ENCODE measurements at places on chromosomes 4 and X.
A peak's percentile ranks its signal among the peaks of the same experiment; 100 is the strongest.

DNA sequence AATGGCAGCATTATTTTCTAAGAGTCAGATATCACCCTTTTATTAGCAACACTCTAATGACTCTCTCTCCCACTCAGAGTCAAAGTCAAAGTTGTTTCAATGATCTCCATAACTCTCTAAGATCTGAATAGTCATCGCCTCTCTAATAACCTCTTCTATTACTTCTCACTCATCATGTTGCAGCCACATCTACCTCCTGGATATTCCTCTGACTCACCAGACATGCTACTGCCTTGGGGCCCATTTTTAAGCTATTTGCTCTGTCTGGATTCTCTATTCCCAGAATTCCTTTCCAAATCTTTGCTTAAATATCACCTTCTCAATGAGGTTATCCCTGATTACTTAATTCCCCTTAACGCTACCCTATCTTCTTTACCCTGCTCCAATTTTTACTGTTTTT is 391.8 kb upstream of the MAGEB16 start:
- no peak for DNase-seq

- DNase-seq, result no peak
Measured at GRCh38 chr4:152014280-152014679, 253.5 kb upstream of the GATB start.

GRCh38 chrX:20455001-20455400 is 188.3 kb upstream of the RPS6KA3 start:
- no peak for DNase-seq

DNA sequence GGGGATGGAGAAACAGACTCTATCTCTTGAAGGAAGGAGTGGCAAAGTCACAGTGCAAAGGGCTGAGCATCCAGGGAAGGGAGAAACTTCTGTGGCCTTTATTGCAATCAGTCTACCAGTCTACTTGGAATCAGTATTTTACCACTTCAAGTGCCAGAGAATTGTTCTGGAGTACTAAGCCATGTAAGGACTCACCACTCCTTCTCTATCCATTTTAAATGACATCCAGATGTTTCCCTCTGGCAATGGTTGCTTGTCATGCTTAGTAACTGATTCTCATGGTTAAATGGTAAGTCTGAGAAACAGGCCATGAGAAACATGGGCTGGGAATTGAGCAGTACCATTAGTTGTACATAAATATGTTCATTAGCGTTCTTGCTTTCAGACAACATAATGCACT is 21.1 kb upstream of the SMIM10 start:
- DNase-seq, result peak; percentile 65

DNA sequence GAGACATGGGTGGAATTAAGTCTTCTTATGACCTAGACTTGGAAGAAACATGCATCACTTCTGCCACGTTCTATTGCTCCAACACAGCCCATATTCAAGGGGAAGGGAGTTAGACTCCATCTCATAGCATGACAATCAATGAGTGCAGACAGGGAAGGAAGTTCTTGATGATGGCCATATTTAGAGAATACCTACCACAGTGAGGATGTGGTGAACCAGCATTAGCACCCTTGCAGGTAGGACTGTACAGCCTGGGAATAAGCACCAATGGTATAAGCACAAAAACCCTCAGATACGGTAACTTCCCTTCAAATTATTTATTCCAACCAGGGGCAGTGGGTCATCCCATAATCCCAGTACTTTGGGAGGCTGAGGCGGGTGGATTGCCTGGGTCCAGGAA is 29.8 kb downstream of the PAGE2 start:
- no peak for DNase-seq

DNA sequence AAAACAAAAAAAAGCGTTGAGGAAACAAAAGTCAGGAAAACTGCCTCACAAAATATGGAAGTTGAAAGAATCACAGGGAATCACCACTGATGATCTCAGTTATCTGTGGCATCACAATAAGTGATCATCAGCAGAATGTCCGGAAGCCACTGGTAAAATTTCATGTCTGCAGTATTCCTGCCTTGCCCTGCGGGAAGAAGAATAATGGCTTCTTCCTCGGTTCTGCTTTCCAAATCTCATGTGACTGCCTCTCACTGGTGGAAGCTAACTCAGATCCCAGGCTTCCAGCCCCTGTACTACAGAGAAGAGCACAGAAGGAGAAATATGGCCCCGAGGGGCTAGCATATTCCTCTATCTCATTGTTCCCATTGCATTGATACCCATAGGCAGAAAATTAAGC is 12.7 kb upstream of the ZNF330 start:
- DNase-seq, result no peak

DNA sequence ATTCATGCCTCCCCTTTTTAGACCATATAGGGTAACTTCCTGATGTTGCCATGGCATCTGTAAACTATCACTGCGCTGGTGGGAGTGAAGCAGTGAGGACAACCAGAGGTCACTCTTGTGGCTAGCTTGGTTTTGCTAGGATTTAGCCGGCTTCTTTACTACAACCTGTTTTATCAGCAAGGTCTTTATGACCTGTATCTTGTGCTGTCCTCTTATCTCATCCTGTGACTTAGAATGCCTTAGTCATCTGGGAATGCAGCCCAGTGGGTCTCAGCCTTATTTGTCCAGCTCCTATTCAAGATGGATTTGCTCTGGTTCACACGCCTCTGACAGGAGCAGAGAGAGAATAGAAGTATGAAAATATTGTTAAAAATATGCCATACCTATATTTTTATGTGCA is 355.7 kb downstream of the ADGRL3 start:
- DNase-seq, result no peak

DNA sequence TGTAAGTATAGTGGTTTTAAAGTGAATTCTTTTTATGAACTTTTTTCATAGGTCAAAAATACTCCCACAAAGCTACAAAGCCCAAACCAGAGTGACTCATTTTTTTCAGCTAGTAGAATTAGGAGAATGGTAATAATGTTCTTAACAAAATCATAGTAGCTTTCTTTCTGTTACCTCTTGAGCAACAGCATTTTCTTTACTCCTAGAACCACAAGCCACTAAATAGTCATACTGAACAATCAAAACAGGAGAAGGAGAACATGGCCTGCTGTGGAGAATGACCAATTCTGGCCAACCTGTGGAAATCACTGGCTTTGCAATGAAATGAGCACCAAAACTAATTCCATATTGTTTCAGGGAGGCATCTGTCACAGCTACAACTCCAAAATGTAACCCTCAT is 112.9 kb downstream of the AMMECR1 start:
- peak; percentile 63 for DNase-seq

GRCh38 chr4:84995386-84995785 is 28.9 kb upstream of the WDFY3 start:
- no peak for DNase-seq

DNA sequence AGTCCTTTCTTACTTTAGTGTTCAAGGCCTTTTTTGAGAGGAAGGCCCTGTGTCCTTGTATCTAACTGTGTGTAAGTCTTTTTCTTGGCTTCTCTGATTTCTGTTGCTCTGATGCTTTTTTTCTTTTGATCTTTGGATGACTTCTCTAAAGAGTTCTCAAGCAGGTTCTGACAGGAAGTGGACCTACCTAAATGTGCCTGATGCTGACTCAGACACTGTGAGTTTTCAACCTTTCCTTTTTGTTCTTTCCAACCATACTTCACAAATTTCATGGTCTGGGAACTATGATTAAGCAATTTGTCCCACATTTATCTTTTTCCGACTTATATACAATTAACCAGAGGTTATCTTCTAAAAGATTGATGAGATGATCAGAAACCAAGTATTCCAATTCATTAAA is 96.5 kb downstream of the SYTL5 start:
- DNase-seq, result no peak

DNA sequence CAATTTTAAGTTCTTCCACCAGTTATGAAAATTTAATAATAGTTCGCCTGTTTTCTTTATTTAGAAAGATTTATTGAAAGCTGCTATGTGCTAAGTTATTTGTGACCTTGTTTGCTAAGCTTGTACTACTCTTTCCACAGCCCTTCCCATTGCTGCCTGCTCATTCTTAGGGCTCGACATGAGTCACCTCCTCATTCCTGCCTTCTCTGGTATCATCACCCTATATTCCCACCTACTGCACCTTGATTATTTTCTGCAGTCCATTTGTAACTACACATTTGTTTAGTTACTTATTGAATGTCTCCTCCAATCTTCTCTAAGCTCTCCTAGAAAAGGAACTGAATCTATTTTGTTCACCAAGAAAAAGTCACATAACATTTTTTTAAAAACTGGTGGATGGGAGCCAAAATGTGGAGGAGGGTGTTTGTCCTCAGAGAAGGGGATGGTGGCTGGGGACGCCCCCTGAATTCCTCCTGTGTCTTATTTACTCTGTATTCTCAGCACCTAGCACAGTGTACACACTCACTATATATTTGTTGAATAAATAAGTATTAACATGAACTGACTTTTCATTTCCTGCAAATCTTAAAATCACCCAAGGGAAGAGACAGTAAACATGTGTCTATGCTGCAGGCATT is 3.7 kb upstream of the RAB9A start:
- peak; percentile 45 for DNase-seq

Data from adipocyte (in vitro differentiated cells).